ENCODE measurements at places on chromosomes 1 and 21. TPM values are rescaled to one million over a fixed set of nuclear protein-coding genes. Genes with fewer than 3 reads are reported as not detected.
A peak's percentile ranks its signal among the peaks of the same experiment; 100 is the strongest.

DNA sequence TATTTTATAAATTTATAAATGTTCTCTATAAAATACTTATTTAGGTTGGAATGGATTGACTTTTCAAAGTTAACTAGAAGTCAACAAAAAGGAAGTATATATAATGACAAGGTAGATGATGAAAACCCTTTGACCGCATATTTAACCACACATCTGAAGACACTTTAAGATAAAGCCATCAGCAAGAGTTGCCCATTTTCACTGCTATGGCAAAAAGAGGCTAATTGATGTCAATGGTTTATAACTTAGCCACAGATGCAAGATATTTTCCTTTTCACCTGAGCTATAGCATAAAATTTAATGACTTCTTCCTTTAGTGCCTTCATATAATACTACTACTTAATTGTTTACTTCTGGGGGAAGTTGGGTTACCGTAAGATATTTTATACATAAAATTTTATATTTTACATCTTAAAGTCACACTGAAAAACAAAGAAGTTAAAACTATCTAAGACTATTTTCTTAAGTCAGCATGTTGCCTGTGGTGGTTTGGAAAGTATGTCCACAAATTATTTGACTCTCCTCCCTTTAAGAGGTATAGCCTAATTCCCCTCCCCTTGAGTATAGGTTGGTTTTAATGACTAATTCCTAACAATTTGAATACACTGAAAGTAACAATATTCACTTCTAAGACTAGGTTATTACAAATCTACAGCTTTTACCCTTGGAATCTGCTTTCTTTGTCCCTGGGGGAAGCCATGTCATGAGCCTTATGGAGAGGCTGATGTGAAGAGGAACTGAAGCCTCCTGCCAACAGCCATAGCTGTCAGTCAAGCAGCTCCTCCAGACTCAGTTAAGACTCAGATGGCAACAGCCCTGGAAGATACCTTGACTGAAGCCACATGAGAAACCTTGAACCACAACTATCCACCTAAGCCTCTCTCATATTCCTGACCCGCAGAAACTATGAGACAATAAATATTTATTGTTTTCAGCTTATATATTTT is 40.3 kb upstream of the LRRC8B start:
- H3K27ac ChIP-seq, result no peak overlapping the region
- H3K36me3 ChIP-seq, result no peaks in the 10 kb centered on the region
- DNase-seq, result no peak
- H3K4me1 ChIP-seq, result peaks cover 21% of the 10 kb centered on the region
- no peak overlapping the region for H3K4me3 ChIP-seq

GRCh38 chr1:157156058-157156541 is 17.9 kb upstream of the ETV3 start:
- H3K27me3 ChIP-seq, result no peaks in the 10 kb centered on the region
- no peak overlapping the region for H3K27ac ChIP-seq
- H3K4me1 ChIP-seq, result peaks cover 21% of the 10 kb centered on the region
- H3K4me3 ChIP-seq, result no peak overlapping the region
- DNase-seq, result peak; percentile 78
- no peaks in the 10 kb centered on the region for H3K36me3 ChIP-seq

GRCh38 chr1:28602536-28603439 is 10.7 kb downstream of the RAB42 start:
- no peak overlapping the region for H3K27ac ChIP-seq
- peaks cover 71% of the 10 kb centered on the region for H3K36me3 ChIP-seq
- peak; percentile 63 for DNase-seq
- no peaks in the 10 kb centered on the region for H3K27me3 ChIP-seq
- H3K4me3 ChIP-seq, result no peak overlapping the region

Gene BRDT
- not detected for total RNA-seq

GRCh38 chr1:53075761-53076163 is 13.7 kb downstream of the PODN start:
- H3K4me1 ChIP-seq, result no peaks in the 10 kb centered on the region
- no peak overlapping the region for H3K27ac ChIP-seq
- H3K27me3 ChIP-seq, result no peaks in the 10 kb centered on the region
- no peak overlapping the region for H3K4me3 ChIP-seq
- DNase-seq, result no peak

DNA sequence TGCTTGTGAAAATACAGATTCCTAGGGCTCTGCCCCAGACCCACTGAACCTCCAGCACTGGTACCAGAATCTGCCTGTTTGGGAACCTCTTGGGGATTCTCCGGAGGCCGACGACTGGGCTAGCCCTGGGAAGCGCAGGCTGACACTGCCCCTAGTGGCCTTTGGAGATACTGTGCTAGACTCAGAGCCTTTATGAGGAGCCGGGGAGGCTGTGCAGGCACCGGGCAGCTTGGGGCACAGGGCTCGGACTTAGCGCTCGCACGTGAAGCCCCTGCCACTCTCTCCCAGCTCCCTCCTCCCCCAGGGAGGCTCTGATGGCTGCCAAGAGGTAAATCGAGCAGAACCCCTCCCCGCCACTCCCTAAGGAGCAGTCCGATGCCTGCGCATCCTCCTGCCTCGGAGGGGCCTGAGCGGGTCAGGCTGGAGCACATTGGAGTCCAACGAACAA is 144.6 kb upstream of the TNR start:
- no peak overlapping the region for H3K27ac ChIP-seq
- no peaks in the 10 kb centered on the region for H3K27me3 ChIP-seq
- H3K36me3 ChIP-seq, result no peaks in the 10 kb centered on the region
- DNase-seq, result no peak
- no peaks in the 10 kb centered on the region for H3K4me1 ChIP-seq

GRCh38 chr1:228291906-228292608 is 84.2 kb downstream of the OBSCN start:
- peaks cover 19% of the 10 kb centered on the region for H3K36me3 ChIP-seq
- no peaks in the 10 kb centered on the region for H3K4me1 ChIP-seq
- H3K4me3 ChIP-seq, result no peak overlapping the region
- H3K27me3 ChIP-seq, result no peaks in the 10 kb centered on the region
- no peak overlapping the region for H3K27ac ChIP-seq

- H3K4me1 ChIP-seq, result no peaks in the 10 kb centered on the region
- no peak for DNase-seq
- H3K27me3 ChIP-seq, result no peaks in the 10 kb centered on the region
- H3K36me3 ChIP-seq, result no peaks in the 10 kb centered on the region
- no peak overlapping the region for H3K27ac ChIP-seq
- no peak overlapping the region for H3K4me3 ChIP-seq
Measured at GRCh38 chr1:227391211-227391610, 72.9 kb upstream of the CDC42BPA start.

DNA sequence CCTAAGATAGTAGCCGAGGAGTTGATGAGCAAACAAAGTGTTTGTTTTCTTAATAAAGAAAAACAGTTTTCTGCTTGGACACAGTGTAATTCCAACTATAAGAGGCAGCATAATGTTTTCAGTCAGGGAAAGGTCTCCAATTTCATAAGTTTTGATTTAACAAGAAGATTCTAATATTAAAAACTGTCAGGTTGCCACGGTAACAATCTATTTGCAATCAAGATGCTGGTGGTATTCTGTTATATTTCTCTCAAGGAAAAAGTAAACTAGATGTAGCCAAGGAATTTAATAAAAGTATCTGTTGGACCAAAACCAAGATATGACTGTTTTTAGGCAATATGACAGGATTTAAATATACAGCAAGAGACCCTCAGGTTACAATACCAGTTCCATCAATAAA is 211.7 kb downstream of the SMYD3 start:
- H3K36me3 ChIP-seq, result no peaks in the 10 kb centered on the region
- no peak overlapping the region for H3K27ac ChIP-seq
- no peaks in the 10 kb centered on the region for H3K4me1 ChIP-seq
- no peak overlapping the region for H3K4me3 ChIP-seq
- no peak for DNase-seq

DNA sequence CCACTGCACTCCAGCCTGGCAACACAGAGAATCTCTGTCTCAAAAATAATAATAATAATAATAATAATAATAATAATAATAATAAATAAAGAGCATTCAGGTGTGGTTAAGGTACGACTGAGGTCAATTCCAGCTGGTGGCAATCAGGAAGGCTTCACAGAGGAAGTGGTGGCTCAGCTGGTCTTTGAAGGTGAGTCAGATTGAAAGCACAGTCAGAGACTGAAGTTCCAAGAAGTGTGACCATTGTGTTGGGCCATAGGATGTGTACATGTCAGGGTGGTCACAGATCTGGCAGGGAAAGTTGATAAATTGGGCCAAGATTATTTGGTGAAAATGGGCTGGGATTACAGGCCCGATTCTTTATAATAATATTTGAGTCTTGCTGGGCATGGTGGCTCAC is 31.0 kb upstream of the MED18 start:
- no peak for DNase-seq
- no peak overlapping the region for H3K4me3 ChIP-seq
- peaks cover 5% of the 10 kb centered on the region for H3K27me3 ChIP-seq

GRCh38 chr1:96842215-96842614 is 120.6 kb downstream of the PTBP2 start:
- H3K36me3 ChIP-seq, result no peaks in the 10 kb centered on the region
- no peaks in the 10 kb centered on the region for H3K27me3 ChIP-seq
- no peak overlapping the region for H3K4me3 ChIP-seq
- H3K4me1 ChIP-seq, result no peaks in the 10 kb centered on the region
- H3K27ac ChIP-seq, result no peak overlapping the region
